ENCODE measurements at places on chromosomes 2 and 18.

DNA sequence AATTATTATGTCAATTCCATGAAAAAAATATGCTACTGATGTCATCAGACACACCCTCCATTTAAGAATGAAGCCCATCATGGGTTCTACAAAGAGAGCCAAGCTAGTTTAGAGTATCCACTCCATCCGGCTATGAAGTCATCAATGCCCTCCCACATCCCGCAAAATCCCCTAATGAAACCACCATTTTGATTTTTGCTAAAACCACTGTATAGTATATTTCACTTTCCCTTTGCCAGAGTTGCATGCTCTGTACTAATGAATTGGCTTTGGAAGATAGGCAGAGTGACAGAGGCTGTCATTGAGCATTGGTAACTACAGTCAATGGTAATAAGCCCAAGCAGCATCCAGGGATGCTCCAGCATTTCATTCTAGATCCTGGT, 118.6 kb downstream of the ANKRD44 start:
- DNase-seq, result no peak

DNA sequence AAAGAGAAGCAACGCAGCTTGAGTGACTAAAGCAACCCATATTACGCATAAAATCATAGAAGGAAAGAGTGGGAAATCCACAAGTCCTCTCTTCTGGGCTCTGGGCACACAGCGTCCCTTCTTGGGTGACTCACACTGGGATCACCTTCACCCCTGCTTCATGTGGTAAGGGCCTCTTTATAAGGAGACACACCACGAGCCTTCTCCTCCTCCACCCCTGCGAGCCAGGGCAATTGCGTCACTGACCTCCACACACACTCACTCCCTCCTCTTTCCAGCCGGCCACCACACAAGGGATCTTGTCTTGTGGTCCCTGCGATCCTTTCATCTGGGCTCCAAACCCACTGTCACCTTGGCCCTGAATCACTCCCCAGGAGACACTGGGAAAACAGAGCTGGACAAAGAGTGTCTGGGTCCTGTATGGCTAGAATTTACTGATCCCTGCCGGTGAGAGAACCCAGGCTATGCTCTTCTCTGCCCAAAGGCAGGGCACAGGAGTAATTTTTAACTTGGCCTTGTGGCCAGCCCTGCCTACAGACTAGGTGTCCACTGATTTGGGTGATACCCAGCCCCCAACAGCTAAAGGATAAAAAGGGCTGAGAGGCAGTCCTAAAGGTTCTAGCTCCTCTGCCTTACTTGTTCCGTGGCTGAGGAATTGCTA, 35.3 kb downstream of the NHEJ1 start:
- no peak for DNase-seq

DNA sequence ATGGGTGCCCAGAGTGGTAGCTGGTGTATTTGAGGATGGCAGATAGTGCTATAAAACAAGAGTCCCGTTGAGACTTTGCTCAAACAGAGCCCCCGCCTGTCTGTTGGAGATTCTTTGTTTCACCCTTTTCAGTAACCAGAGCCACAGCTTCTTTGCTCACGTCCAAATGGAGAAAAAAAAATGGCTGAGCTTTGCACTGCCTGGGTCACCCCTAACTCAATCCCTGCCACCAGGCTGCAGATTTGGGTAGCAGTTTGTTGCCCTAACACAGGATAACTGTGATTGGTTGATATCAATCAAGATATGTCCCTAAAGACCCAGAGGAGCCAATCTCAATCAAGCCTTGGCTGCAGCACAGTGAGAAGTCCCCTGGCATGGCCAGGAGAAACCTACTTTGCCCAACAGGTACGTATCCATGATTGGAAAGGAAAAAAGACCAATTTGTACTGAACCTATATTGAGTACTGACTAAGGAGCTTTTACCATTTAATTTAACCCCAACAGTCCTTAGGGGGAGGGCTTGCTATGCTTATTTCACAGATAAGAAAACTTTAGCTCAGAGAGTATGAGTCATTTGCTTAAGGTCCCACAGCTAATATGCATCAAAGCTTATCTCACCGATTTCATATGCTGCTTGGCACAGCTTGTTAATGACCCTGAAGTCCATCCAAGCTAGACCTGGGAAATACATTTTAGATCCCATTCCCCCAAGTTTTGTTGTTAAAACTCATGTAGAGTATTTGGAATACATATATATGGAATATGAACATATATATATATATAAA, 72.0 kb upstream of the SH3BP4 start:
- no peak for DNase-seq

DNA sequence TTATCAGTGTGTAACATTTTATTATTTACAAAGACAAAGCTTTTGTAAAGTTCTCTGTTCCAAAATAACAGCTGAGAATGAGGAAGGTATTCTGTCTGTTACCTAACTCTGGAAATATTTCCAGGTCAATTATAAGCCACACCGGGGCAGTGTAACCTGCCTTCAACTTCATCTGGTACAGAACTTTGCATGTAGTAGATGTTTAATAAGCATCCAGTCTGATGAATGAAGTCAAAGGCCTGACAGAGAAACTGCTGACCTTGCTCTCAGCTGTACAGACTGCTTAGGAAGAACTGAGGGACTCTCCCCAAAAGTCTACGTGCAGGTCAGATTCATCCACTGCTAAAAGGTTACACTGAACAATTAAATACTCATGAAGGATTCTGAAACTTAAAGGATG, 43.3 kb downstream of the WDFY1 start:
- no peak for DNase-seq

GRCh38 chr2:138596403-138596802, 94.8 kb downstream of the SPOPL start:
- DNase-seq, result no peak

DNA sequence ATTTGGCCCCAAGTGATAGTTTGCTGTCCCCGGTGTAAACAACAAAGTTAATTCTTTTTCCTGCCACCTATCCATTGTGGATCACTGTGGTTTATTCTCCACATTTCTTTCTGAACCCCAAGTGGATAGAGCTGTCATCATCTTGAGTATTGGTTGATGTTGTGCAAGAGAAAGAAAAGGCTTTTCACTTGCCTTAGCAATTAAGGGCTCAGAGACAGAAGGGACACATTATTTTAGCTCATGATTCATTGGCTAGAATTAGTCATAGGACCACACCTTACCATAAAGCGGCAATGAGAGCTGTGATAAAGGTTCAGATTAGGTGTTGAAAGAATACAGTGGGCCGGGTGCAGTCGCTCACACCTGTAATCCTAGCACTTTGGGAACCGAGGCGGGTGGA, 442.1 kb upstream of the DCC start:
- no peak for DNase-seq

DNA sequence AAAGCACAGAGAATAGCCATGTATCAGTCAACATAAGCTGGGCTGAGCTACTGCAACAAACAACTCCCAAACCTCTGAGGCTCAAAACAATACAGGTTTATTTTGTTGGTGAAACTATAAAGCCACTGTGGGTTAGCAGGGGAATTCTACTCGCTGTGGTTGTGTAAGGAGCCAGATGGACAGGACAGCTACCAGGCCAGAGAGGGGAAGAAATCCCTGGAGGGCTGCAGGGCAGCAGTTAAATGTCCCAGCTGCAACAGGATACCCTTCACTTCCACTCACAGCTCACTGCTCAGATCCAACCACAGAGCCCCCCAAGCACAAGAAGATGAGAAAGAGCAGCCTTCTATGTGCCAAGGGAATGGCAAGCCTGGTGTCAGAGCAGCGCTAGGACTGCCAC, 245.9 kb upstream of the RAB6C start:
- no peak for DNase-seq
